ENCODE measurements at places on chromosomes 5 and 9.

GRCh38 chr5:96957254-96958049 is 21.6 kb downstream of the LNPEP start:
- DNase-seq: no peak

DNA sequence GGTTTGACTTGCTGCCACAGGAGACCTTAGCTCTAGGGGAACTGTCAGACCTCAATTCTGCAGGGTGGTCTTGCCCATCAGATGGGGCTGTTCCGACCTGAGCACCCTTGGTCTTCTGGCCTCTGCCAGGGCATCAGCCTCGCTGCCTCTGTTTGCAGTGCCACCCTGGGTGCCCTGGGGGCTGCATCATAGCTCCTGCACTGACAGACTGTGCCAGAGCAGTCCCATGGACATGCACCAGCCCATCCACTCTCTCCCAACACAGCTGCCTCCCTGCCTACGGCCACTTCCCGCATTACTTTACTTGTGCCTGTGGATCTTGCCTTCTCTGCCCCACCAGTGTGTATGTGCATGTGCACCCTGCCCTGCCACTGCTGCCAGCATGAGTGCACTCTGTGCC is 884.7 kb upstream of the ARRDC3 start:
- DNase-seq: no peak

GRCh38 chr5:55634866-55635265 is 77.3 kb downstream of the SLC38A9 start:
- no peak for DNase-seq

DNA sequence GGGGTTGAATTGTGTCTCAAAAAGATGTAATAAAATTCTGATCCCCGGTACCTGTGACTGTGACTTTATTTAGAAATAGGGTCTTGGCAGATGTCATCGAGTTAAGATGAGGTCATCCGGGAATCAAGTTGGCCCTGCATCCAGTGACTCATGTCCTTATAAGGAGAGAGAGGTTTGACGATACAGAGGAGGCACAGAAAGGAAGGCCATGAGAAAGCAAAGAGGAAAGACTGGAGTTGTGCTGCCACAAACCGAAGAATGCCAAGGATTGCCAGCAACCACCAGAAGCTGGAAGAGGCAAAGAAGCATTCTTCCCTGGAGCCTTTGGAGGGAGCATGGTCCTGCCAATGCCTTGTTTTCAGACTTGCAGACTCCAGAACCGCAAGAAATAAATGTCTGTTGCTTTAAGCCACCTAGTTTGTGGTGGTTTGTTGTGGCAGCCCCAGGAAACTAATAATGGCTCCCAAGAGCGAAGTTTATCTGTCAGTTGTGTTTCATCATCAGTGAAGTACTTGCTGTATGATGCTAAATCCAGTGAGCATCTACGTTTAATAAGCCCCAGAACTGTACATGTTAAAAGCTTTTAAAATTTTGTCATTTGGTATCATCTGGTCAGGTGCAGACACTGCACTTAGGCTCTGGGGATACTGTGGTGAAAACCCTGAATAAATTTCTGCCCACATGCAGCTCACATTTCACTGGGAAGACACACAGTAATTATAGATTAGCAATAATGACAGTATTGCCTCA is 114.8 kb downstream of the TLE4 start:
- DNase-seq: no peak

DNA sequence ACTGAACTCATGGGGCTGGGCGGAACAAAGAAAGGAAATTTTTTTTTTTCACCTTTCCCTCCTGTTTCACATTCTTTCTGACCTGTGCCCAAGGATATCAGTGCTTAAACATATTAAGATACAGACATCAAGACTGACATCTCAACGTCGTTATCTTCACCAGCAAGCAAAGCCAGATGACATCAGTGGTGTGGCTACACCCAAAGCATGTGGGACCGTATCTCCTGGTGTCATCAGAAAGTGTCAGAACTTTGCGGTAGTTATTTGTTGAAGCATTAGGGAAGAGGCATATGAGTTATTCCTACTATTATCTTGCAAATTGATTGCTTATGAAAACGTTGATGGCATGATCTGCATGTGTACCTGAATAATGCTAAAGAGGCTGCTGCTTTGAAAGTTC is 487.4 kb downstream of the TLE4 start:
- no peak for DNase-seq

DNA sequence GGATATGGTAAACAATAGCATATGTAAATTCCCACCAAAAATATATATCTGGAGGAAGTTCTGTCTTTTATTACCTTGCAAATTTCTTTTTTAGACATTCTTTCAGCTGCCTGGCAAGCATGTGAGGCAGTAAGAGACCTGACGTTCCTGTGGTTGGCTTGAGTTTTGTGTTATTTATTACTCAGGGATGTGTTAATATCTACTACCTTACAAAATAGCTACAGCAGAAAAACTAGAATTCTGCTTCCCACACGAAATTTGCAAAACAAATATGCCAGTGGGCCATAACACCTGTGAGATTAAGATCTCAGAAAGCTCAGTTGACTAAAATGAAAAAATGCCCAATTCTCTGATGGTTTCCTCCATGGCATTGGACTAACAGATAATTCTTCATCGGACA is 274.2 kb downstream of the TMEM167A start:
- no peak for DNase-seq

GRCh38 chr9:136567651-136568287 is 21.9 kb upstream of the NOTCH1 start:
- DNase-seq: no peak

GRCh38 chr5:86807046-86808031 is 189.6 kb downstream of the COX7C start:
- no peak for DNase-seq

- no peak for DNase-seq
Observed at GRCh38 chr9:133139246-133140173, 18.5 kb upstream of the RALGDS start.

DNA sequence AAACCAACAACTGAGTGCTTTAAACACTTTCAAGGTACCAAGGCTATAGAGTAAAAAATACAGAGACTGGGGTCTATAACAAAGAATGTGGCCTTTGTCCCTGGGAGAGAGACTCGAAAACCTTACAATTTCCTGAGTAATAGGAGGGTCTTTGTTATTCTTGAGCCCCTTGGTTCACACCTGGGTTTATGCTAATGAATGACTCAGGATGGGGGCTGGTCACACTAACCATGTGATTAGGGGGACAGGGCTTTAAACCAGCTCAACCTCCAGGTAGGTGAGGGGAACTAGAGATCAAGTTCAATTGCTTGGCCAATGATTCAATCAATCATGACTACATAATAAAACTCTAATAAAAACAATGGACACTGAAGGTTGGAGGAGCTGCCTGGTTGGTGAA is 50.2 kb downstream of the PLPP1 start:
- DNase-seq: no peak

- no peak for DNase-seq
Observed at GRCh38 chr9:87517732-87518131, 20.1 kb downstream of the DAPK1 start.

GRCh38 chr5:180210961-180211760 is 2.1 kb upstream of the RASGEF1C start:
- no peak for DNase-seq

GRCh38 chr9:36625006-36625615 is 52.4 kb downstream of the MELK start:
- no peak for DNase-seq

DNA sequence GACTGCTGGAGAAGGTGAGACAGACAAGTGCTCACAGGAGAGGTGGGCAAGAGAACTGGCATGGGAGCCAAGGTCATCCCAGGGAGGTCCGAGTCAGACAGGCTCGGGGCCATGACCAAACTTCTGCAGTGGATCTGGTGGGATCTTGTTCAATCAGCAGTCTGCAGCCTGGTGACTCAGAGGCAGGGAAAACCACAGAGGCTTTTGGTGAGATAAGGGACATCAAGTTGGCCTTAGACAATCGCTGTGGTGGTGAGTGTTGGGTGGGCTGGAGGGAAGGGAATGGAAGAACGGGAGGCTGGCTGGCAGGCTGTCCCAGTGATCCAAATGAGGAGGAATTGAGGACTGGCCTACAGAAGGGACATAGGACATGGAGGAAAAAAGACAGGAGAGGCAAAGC is 123.8 kb downstream of the TMEM174 start:
- no peak for DNase-seq

GRCh38 chr5:171728686-171729085 is 56.9 kb upstream of the SMIM23 start:
- DNase-seq: no peak

DNA sequence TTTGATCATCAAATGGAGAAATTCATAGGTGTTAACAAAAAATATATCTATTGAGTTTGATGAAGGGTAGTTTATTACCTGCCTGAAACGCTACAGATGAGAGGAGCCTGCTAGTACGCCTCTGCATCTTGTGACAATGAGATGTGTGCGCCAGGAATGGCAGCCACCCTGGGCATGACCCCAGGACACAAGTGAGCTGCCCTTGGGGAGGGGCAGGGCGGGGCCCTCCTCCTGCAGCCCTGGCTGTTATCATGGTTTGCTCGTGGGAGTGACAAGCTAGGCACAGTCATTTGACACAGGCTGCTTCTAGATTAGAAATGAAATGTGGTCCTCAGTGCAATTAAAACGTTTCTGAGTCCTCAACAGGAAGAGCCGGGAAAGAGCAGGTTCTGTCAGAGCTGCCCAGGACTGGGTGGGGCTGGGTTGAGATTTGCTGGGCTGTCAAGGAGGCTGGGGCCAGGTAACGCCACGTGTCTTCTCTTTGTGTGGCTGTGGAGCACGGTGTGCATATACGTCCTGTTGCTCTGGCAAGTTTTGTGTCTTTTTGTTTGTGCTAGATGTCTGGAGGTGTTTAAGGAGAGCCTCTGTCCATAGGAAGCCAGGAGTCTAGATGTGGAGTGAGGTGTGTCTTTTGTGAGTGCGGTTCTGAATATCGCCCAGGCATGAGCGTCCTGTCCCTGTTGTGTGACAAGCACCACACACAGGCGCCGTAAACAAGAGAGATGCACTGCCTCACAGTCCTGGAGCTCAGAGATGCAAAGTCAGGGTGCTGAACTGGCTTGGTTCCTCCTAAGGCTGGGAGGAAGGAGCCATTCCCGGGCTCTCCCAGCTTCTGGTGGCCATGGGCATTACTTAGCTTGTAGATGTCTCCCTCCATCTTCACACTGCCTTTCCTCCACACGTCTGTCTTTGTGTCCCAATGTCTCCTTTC is 129.0 kb upstream of the IRX4 start:
- DNase-seq: no peak

DNA sequence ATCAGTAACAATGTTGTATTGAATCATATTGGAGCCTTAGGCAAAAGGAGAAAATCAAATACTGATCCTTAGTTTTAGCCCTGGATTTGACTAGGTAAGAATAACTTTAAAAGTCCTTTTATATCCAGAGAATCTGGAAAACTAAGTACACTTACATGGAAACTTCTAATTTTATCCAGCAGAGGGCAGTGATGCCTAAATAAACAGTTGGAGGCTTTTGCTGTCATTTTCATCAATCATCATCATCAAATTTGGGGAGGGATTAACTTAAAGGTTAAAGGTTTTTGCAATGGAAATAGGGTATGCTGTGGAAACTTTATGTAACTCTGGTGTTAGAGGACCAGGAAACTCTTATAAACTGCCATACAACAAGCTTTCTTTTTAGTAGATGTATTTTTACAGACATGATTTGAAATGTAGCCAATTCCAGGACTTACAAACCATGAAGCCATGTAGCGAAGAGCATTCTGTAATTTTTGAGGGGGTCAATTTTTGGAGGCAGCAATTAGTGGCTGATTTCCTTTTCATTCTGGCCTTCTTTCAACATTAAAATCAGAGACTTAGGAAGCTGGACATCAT is 112.7 kb downstream of the OSTF1 start:
- peak; percentile 56 for DNase-seq

DNA sequence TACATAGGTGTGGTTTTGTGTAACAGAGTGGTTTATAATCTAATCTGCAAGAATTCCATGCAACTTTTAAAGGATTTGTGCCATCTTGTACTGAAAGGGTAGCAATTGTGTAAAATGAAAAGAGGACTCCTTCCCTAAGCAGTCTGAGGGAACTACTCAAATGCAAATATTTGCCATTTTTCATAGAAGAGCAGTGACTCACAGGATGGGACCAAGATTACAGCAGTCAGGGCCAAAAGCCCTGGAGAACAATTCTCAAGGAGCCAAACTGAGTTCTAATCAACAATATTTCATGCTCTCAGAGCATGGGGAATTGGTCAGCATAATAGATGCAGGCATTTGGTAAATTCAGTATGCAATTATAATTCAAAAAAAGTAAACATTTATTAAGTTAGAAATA is 495.8 kb downstream of the CHSY3 start:
- no peak for DNase-seq

DNA sequence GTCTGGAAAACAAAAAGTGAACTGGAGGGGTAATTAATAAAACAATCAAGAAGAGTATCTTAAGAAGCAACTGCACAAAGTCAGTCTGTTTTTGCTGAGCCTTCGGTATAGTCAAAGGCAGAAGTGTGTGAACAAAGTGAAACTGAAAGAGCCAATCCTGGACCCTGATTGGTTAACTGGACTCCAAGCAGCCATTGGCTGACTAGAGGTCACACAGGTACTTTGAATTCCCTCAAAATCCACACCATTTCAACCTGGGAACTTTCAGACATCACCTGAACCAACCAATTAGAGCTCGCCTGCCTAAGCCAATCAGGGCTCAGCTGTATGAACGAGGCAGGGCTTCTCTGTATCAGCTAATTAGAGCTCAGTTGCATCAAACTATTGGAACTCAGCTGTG is 286.7 kb downstream of the TLE4 start:
- peak; percentile 68 for DNase-seq

All from CD4-positive, alpha-beta T cell treated with Interleukin-12 subunit alpha and Interleukin-12 subunit beta, for 1 hour (primary cell).